Right kidney (tissue), 9 donors: ENCODE measurements at places on chromosomes 5 and 9.

- no peak for DNase-seq
These were observed 7.5 kb downstream of the TNFAIP8 start for GRCh38 chr5:119363271-119363670.

DNA sequence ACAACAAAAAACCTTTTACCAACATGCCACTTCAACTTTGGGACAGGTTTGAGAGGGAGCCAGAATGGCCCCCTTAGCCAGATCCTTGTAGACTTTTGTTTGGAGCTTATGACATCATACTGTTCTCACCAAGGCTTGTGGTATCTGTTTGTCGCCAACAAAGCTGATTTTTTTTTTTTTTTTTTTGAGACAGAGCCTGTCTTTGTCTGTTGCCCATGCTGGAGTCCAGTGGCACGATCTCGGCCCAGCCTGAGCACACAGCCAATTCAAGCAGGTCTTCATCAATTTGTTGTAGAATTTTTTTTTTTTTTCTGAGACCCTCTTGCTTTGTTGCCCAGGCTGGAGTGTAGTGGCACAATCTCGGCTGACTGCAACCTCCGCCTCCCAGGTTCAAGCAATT, 26.4 kb upstream of the NTNG2 start:
- no peak for DNase-seq

GRCh38 chr5:163408311-163408923, 29.0 kb upstream of the CCNG1 start:
- DNase-seq, result peak; percentile 55

GRCh38 chr9:133770076-133770777, 32.1 kb upstream of the SARDH start:
- DNase-seq, result no peak

DNA sequence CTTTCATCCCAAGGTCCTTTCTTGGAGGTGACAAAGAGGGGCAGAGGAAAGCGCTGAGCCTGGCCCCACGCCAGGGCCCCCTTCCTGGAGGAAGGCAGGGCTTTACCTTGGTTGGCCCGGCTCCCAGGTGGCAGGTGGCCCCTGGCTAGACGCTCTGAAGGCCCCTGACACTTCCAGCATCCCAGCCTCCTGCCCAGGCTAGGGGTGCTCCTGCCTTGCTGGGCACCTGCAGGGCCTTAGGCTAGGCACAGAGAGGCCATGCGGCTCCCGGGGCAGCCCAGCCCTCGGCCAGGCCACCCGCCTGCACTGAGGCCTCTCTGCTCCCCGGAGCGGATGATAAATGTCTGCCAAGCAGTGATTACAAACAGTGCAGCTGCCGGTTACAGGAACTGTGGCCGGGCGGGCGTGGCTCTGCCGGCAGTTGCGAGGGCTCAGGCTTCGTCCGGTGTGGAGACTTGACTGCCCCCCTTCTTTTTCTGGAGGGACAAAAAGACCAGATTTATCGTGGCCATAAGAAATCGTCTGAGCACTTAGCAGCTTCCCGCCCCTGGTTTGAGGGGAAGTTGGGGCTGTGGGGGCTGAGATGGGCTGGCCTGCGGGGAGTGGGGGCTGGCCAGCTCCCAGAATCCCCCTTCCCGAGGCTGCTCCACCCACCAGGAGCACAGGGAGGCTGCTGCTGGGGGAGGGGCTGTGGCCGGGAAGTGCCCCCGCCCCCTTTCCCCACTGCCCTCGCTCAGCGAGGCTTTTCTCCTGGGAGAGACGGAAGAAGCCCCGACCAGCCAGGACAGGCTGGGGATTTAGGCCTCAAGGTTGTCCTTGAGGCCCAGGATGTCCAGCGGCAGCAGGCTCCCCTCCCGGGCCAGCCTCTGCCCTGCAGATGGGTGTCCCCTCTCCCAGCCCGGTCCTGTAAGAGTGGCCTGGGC, 31.6 kb upstream of the UBAC1 start:
- peak; percentile 81 for DNase-seq
